ENCODE measurements at places on chromosomes 16 and 17. TPM values are rescaled to one million over a fixed set of nuclear protein-coding genes. Genes with fewer than 3 reads are reported as not detected.

Gene C17orf50
- total RNA-seq: not detected

Gene CNTROB
- 54.7 TPM for total RNA-seq

Gene ALOX12B
- total RNA-seq: 0.51 TPM

Gene CCL4
- total RNA-seq: 1,230 TPM

Gene SMARCE1
- 125 TPM for total RNA-seq

Gene KCNG4
- not detected for total RNA-seq

Gene IRX3
- total RNA-seq: 1.1 TPM

Gene GPR179
- total RNA-seq: not detected

Gene FKBP10
- 1.1 TPM for total RNA-seq
